Heart right ventricle (tissue), 16 donors: ENCODE measurements at places on chromosomes 5 and 9. TPM values are rescaled to one million over a fixed set of nuclear protein-coding genes. Genes with fewer than 3 reads are reported as not detected.
A peak's percentile ranks its signal among the peaks of the same experiment; 100 is the strongest.

The BARX1 gene
- total RNA-seq: 0.19 TPM

The IL17B gene
- total RNA-seq: not detected

The MARCHF6 gene
- total RNA-seq: 178 TPM

The SHC3 gene
- total RNA-seq: 0.16 TPM

The SERINC5 gene
- total RNA-seq: 19.8 TPM

The AK8 gene
- total RNA-seq: 1.0 TPM

The CDH9 gene
- total RNA-seq: not detected

The TNFSF8 gene
- total RNA-seq: 0.49 TPM

The TRIP13 gene
- total RNA-seq: 0.83 TPM

DNA sequence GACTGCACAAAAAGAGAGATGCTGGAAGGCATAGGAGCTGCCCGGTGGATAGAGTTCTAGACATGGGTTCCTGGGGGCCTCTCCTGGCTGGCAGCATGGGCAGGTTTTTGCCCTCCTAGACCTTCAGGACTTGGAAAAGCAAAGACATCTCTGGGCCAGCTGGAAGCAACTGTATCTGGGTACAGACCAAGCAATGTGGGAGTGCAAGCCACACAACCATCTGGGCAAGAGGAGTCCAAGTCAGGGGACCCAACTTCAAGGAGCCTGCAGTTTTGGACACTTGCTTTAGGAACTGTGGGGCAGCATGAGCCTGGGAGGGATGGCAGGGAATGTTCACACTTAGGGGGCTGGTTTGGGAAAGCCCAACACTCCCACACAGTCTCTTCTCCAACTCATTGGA, 323.3 kb downstream of the GADD45G start:
- no peak for DNase-seq

GRCh38 chr9:127919253-127919815, 2.5 kb upstream of the ST6GALNAC4 start:
- DNase-seq: peak; percentile 77

GRCh38 chr5:132406144-132406783, 36.8 kb downstream of the SLC22A5 start:
- no peak for DNase-seq

- DNase-seq: no peak
Observed at GRCh38 chr5:29380029-29380428, 1813.5 kb upstream of the CDH6 start.

- DNase-seq: no peak
Observed at GRCh38 chr9:5425006-5425628, 12.6 kb downstream of the PLGRKT start.

- no peak for DNase-seq
Observed at GRCh38 chr5:83249156-83249555, 171.8 kb downstream of the XRCC4 start.

DNA sequence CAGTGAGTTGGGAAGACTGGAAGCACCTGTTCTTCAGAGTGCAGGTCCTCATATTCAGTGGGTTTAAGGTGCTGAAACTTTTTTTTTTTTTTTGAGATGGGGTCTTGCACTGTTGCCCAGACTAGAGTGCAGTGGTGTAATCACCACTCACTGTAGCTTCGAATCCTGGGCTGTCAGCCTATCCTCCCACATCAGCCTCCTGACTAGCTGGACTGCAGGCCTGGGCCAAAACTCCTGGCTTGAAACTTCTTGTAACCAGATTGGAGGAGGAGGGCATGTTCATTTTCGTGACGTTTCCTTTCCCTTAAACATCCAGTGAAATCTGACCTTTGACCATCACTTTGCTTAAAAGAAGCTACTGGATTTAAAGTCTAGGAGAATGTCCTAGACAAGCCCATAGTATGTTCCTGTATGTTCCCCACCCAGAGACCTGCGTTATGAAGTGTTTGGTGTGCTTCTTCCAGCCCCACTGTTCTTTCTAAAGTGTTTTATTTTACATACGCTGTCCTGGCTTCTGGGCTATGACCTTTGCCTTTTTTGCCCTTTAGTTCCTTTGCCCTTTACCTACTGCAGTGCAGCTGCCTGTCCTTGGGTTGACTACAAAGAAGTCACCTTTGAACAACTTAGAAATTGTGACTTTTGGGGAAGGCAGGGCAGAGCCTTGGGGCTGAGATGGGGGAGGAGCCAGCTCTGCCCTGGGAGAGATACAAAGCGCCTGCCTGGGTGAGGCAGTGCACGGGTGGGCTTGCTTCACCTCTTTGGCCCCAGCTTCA, 18.4 kb downstream of the TENT4A start:
- no peak for DNase-seq

DNA sequence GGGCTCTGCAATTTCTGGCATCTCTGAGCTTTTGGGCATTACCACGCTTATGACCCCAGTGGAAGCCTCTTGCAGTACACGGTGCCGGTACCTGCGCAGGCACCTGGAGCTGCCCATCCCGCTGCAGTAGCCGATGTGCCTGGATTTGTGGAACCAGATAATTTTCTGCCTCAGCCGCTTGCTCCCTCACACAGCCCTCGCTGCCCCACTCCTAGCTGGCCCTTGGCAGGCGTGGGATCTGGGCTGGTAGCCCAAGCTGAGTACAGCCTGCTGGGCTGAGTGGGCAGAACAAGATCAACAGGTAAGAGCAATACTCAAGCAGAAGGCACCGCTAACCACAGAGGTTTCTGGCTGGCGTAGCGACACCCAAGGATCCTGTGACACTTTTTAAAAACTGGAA, 1808.8 kb upstream of the ACO1 start:
- DNase-seq: no peak

- DNase-seq: no peak
Observed at GRCh38 chr9:115507148-115507547, 389.2 kb upstream of the TNC start.

DNA sequence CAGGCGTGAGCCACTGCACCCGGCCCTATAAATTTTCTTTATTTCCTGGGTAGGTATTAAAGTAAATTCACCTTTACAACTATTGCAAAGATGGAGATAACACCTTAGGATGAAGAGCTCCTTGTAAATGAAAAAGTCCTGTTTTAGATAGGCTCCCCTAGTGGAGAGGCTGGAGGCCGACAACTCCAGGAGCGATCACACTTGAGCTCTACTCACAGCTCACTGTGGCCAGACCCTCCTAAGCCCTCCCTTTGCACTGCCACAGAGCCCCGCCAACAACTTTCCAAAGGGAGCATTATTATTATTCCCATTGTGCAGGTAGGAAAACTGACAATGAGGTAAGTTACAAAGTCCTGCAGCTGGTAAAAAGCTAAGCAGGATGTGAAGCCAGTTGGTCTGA, 139.1 kb upstream of the ERCC6L2 start:
- no peak for DNase-seq

DNA sequence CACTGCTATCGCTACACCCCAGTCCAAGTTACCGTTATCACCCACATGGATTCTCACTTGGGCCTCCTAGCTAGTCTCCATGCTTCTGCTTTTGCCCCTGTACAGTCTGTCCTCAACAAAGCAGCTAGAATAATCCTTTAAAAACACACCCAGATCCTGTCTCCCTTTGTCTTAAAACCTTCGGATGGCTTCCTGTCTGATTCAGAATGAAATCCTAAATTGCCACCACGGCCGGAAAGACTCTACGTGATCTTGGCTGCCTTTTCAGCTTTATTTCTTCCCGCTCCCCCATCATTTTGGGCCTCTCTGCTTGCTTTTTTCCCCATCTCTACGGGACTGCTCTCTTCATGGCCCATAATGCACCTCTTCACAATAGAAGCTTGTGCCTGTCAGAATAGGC, 33.4 kb downstream of the GDNF start:
- no peak for DNase-seq
